Daoy (cell line): ENCODE measurements at places on chromosomes 1 and 21. TPM values are rescaled to one million over a fixed set of nuclear protein-coding genes. Genes with fewer than 3 reads are reported as not detected.

DNA sequence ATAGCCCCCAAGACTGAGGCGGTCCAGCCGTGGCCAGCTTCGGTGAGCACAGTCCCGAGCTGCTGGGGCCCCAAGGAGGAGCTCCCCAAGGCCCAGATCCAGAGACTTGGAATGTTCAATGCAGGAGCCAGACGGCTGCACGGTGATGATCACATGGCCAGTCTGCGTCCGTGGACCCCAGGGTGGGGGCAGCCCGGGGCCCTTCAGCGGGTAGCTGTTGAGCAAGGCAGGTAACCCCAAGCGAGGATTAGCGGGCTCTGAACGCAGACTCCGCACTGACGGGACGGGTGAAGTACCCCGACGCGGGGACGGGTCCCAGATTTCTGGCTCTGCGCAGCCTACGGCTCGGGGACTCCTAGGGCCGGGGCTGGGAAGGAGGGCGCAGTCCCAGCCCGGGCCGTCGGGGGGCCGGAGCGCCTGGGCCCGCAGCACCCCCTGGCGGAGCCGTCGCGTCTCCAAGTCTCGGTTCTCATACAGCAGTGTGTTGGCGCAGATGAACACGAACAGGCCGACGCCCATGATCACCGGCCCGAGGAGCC, 2.7 kb downstream of the TMEM200B start:
- no peak for DNase-seq

GRCh38 chr1:222618001-222618879, at the start of gene MIA3:
TSS of gene MIA3 (plus strand) at chr1:222618097. CDS start at chr1:222618111, 14 bp downstream.
- DNase-seq, result peak; percentile 24

Gene ZNF697
- 16.6 and 18.1 TPM in 2 replicates for total RNA-seq

DNA sequence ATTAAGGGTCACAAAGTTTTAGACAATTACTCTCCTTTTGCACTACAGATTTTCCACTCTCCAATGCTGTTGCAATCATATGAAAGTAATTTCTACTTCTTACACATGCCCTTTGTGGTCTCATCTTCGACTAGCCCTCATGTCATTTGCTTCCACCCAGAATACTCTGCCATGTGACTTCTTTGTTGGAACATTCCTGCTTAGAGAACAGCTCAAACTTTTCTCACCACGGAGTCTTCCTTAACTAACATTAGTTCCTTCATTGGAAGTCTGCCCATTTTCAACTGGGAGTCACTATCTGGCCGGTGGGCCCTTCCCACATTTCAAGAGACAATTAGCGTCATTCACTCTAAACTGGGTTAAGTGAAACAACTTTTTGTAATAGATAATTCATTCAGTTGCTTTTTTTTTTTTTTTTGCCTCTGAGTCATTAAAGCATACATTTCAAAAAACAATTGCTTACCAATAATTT, 142.6 kb upstream of the PALMD start:
- DNase-seq, result peak; percentile 15

GRCh38 chr1:41362749-41363590, 1.7 kb downstream of the FOXO6 start:
- no peak for DNase-seq

DNA sequence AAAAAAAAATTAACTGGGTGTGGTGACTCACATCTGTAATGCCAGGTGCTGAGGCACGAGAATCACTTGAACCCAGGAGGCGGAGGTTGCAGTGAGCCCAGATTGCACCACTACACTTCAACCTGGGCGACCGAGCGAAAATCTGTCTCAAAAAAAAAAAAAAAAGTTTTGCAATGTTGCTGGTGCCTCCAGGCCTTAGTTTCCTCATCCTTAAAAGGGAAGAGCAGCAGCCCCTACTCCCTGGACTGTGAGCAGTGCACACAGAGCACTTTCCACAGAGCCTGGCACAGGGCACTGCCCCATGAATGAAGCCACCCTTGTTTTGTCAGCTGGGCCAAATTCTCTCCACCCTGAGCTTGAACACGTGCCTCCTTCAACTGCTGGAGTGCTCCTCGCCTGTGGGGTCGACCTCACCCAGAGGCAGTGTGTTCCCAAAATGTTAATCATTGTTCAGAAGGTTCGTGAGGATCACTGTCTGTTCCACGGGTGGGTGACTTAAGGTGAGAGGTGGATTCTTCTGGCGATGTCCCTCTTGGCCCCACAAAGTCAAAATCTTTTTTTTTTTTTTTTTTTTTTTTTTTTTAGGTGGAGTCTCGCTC, 152.1 kb upstream of the TMEM51 start:
- DNase-seq, result no peak

- DNase-seq, result peak; percentile 87
These were observed 26.7 kb upstream of the RBM15 start for GRCh38 chr1:110312188-110313121.

GRCh38 chr1:162753998-162754585, 36.4 kb upstream of the HSD17B7 start:
- DNase-seq, result no peak

Gene SCCPDH
- 65.0 and 80.3 TPM in 2 replicates for total RNA-seq
